ENCODE measurements at places on chromosomes 4 and X.

DNA sequence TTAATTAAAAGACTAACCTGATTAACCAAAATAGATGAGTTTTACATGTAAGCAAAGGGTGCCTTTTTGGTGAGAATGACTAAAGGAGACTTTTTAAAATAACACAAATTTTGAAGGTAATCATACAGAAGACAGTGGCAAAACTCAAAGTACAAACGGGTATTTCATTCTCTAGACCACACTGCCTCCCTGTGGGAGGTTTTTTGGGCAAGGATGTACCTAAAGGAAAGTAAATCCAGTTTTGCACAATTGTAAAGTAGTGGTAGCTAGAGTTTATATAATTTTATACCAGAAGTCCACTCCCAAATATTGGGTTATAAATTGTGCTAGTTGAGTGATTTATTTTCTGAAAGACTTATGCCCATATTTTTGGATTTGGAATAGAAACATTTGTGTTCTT lies 201.0 kb downstream of the PAPSS1 start:
- peak; percentile 54 for DNase-seq

GRCh38 chrX:38606821-38607220 lies 45.5 kb downstream of the TSPAN7 start:
- DNase-seq = no peak

- peak; percentile 0 for DNase-seq
Observed at GRCh38 chrX:133776072-133776471, 209.3 kb downstream of the GPC3 start.

- no peak for DNase-seq
Observed at GRCh38 chr4:3318561-3319021, 25.8 kb downstream of the RGS12 start.

- peak; percentile 67 for DNase-seq
Observed at GRCh38 chrX:34918856-34919255, 23.7 kb upstream of the FAM47B start.

DNA sequence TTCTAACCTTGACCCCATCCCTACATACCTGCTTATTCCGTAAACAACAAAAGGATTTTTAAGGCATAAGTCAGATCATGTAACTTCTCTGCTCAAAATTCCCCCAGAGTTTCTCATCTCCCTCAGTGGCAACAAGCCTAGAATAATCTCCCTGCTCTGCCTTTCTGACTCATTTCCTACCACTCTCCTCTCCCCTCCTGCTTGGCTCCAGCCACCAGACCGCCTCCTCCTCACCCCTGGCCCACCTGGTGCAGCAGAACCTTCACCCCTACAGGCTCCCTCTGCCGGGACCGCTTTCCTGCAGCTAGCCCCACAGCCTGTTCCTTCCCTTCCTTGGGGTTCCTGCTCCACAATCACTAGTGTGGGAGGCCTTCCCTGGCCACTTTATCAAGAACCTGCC lies 32.1 kb downstream of the TSPAN5 start:
- DNase-seq = peak; percentile 91

GRCh38 chr4:62513306-62513705 lies 1313.2 kb downstream of the ADGRL3 start:
- no peak for DNase-seq

GRCh38 chrX:153491918-153492317 lies 2.9 kb upstream of the BGN start:
- no peak for DNase-seq

DNA sequence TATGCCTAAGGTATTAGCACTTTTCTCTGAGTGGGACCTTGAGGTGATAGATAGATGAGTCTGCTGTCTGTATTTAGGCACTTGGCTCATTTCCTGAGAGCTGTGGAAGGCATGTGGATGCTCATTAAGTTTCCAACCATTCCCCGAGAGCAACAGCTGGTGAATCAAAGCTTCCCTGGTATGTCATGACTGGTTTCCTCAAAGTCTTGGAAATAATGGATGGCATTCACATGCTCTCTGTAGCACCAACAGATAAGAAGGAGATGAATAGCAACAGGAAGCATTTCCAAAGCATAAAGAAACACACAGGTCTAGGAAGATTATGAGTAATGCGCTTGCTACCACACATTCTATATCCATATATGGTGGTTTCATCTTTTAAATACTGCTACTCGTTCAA lies 118.3 kb upstream of the ETNPPL start:
- peak; percentile 97 for DNase-seq

- peak; percentile 89 for DNase-seq
Observed at GRCh38 chrX:154596290-154596929, 11.5 kb downstream of the CTAG1A start.

- no peak for DNase-seq
Observed at GRCh38 chr4:184293552-184293951, 75.9 kb upstream of the ENPP6 start.

DNA sequence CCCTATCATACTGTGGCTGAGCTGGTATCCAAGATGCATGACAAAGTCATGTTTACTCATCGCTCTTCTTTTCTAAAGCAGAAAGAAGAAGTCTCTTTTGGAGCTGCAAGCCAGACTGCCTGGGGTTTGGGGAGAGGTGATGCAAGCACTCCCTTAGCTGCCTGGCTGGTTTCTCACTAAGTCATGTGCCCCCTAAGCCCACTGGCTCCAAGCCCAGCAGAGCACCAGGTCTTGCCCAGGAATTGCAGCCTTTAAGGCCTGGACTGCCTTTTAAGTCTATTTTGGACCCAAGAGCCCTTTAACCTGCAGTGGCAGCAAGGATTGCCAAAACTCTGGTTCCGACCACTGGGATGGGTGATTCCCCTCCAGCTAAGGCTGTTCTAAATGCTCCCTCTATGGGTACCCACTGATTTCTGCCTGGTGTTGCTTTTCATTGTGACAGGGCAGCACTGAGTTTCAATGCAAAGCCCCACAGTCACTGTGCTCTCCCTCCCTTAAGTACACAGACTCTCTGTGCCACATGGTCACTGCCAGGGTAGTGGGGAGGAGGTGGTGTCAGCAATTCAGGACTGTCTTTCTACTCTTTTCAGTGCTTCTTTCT lies 548.6 kb downstream of the TLL1 start:
- peak; percentile 79 for DNase-seq

- no peak for DNase-seq
Observed at GRCh38 chr4:130568746-130569145, 1472.8 kb downstream of the C4orf33 start.

- DNase-seq = no peak
Observed at GRCh38 chr4:78313754-78314120, 237.8 kb upstream of the ANXA3 start.

- peak; percentile 29 for DNase-seq
Observed at GRCh38 chrX:2492531-2493218, 8.1 kb downstream of the DHRSX start.

- no peak for DNase-seq
Observed at GRCh38 chrX:2488621-2489285, 12.0 kb downstream of the DHRSX start.

DNA sequence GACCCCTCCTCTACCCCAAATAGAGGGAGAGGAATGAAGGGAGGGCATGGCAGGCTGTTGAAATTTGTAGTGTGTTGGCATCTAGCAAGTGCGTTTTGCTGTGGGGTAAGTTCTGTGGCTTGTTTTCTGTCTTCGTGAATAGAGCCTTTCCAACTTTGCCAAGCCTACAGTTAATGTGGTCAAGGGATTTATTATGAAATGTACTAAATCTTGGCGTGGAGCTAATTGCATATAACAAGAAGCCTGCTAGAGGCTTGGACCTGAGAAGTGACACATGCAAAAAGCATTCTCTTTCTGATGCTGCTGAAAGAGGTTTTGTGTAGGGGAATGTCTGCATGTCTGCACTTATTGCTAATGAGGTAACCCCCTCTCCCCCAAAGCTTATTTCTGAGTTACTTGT lies 132.2 kb downstream of the BMPR1B start:
- DNase-seq = peak; percentile 93

Data from fibroblast of upper back skin (primary cell).